ENCODE measurements at places on chromosomes 3 and 15.

GRCh38 chr3:73409138-73409763 lies 215.5 kb downstream of the PDZRN3 start:
- DNase-seq, result no peak

GRCh38 chr3:16800361-16800760 lies 84.4 kb upstream of the PLCL2 start:
- DNase-seq, result no peak

- no peak for DNase-seq
These were observed 436.7 kb upstream of the MDFIC2 start for GRCh38 chr3:70749122-70749521.

GRCh38 chr15:57521503-57521902 lies 70.2 kb upstream of the MYZAP start:
- DNase-seq, result no peak

DNA sequence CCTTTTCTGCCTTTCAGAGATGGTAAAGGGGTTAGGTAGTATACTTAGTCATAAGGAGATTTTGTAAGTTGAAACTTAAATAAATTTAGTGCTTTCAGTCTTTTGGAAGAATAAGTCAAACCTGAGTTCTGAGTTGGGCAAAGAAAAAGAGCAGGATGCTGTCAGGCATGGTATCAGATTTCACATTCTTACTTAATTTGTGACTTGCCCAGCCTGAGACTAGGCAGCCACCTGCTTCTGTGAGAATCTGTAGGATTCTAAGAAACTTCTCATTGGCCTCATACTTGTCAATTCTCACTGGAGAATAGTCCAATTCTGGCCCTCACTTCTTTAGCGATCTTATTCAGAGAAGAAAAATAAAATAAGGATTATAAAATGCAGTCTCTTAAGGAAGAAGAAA lies 577.5 kb downstream of the DIPK2A start:
- no peak for DNase-seq

DNA sequence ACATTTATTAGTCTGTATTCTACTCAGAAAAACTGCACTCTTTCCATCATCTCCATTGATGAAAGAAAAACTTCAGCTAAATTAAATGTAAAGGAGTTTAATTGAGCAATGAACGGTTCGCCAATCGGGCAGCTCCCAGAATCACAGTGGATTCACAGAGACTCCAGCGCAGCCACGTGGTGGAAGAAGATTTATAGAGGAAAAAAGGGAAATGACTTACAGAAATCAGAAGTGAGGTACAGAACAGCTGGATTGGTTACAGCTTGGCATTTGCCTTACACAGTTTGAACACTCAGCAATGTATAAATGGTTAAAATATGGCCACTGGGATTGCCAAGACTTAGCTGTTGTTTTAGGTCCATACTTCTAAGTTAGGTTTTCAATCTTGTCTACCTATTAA lies 2.8 kb upstream of the SUCLG2 start:
- DNase-seq, result no peak

DNA sequence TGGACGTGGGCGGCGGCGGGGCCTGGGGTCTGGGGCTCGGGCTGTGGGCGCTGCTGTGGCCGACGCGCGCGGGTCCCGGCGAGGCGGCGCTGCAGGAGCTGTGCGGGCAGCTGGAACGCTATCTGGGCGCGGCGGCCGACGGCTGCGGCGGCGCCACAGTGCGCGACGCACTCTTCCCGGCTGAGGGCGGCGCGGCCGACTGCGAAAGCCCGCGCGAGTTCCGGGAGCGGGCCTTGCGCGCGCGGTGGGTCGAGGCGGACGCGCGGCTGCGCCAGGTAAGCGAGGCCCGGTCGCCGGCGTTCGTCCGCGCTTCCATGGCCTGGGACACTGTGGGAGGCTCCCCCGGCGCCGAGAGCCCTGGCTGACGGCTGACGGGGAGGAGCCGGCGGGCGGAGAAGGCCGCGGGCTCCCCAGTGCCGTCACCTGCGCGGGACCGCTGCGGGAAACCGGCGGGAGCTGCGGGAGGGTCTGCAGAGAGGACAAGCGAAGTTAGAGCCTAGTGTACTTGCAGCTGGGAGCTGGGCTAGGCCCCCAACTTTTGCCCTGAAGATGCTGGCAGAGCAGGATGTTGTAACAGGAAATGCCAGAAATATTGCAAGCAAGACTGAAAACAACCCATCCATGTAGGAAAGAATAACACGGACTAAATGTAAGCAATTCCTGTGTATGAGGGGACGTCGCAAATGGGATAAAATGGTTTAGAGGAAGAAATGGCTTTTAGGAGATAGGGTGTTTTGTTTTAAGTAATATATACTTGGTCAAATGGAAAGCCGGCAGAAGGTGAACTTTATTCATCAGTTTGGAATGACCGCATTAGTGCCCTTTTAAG lies 847 bp downstream of the WHAMM start:
- no peak for DNase-seq

DNA sequence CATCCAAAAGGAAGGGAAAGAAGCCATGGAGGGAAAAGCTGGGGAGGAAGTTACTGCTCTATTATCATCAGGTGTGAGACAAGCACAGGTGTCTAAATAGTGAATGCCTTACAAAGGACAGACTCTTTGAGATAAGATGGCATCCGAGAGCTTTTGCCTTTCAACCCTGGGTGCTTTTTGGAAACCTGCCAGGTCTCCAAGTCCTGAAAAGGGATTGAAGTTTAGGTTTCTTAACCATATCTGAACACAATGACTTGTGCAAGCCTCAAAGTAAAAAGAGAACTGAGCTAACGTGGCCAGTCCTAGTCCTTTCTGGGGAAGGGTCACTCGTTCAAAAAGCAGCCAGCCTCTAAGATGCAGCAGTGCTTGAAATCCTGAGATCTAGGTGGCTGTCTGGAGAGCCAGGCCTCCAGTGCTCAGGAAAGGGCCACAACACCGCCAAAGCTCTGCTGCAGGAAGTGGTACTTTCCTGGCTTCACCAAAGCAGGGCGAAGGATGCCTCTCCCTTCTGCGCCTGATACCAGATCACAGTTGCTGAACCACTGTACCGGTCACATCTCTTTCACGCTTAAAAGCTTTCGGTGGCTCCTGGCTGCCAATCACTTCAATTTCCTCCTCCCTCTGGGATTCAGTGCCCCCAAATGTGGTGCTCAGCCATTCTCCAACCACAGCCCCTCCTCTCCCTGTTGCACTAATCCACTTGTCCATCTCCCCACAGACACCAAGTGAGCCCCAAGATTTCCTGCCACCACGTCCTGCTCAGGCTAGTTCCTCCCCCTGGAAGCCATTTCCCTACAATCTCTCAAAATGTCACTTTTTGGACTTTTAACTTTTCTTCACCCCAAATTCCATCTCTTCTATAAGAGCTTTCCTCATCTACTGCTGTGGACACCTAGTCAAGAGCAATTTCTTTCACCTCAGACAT lies 104.1 kb upstream of the LPP start:
- no peak for DNase-seq

DNA sequence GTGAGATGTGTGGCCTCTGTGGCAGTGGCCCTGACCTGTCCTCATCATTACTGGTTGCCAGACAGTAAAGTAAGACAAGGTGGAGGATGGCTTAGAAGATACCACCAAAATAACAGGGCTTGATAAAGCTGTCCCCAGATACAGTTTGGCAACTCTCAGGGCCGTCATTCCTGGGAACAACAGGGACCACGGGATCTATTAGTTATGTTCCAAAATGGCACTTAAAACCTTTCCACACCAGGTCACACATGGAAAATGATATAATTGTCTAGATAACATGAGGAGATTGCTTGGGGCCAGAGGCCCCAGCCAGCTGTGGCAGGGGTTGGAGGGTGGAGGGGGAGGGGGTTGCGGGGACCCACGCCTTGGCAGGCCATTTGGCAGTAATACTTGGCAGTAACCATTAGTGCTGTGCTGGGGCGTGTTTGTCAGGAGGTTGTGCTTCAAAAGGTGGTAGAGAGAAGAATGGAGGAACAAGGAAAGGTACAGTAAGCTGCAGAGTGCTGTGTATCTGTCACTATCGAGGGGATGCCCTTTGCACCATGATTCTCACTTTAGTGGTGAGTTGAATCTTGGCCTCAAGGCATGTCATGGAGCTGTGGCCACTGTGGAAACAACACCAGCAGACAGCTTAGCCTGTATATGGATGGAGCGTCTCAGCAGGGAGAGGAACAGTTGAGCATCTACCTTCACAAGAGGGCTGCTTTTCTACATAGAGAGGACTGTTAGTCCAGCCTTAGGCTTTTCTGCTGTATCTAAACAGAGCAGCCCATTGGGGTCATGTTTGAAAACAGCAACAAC lies 14.0 kb downstream of the PLCL2 start:
- no peak for DNase-seq

DNA sequence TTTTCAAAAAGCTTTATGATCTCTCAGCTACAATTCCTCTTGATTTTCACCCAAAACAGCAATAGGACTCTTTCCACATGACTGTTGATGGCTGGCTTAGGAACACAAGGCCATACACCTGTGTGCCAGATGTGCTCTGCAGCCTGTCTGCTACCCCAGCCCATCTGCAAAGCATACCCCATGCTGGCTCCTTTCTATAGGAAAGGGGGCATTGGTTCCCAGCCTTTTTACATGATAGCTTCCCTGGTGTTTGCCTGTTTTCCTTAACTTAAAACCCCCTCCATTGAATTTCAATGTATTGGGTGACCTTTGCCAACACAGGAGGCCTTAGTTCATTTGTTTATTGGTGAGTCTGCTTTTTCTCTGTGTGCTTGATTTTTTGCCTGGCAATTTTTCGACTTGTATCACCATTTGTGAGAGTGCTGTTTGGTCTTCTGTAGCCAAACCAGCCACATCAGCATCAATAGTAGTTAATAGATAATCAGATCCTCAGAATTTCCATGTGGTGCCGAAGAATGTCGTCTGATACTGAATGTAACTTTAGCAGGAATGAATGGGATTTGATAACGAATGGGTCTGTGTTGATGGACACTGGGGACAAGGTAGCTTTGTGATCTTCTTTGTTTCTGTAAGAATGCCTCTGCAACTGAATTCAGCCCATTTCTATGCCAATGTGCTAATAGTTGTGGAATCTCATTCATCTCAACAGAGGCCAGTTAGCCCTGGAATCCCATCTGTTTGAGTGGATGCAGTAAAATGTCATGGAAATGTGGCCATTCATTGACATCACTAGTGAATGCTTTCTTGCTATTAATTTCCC lies 272.2 kb upstream of the RARB start:
- no peak for DNase-seq

- DNase-seq, result no peak
These were observed 31.0 kb upstream of the THBS1 start for GRCh38 chr15:39549912-39550311.

DNA sequence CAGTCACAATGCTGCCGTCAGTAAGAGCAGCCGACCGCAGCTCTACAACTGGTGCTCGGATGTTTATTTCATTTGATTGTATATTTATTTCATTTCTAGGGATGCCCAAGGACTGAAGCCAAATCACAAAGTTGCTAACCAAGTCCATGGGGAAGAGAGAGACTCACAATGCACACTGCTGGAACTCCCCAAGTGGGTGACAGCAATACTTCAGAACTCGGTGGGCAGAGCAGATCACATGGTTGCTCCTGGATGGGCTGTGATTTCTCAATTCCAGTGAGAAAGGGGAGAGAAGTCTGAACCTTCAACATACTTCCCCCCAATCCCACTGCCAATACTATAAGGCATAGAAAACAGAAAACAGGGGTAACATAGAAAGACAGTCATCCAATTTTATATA lies 265.8 kb upstream of the WNT5A start:
- DNase-seq, result no peak

DNA sequence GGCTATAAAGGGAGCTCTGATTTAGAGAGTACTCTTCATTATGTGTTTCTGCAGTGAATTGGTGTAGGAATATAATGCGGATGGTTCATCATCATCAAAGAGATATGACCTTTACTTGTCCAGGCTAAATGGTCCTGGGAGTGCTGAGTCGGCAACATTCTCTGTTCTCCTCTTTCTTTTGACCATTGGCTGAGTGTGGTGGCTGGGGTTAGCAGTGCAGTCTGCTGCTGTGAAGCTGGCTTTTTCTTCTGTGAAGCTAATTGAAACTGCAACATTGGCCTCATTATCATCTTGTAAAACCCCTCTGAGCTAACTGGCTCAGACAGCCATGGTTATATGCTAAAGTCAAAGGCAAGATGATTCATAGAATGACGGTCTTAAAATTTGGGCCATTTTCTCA lies 83.8 kb downstream of the THRB start:
- no peak for DNase-seq

- DNase-seq, result no peak
These were observed 1.4 kb upstream of the ROBO2 start for GRCh38 chr3:77038468-77038929.

GRCh38 chr3:46282696-46283095 lies 40.4 kb downstream of the CCR3 start:
- no peak for DNase-seq

GRCh38 chr3:186802701-186803100 lies 3.6 kb downstream of the RFC4 start:
- no peak for DNase-seq

GRCh38 chr3:197501496-197501878 lies 54.3 kb downstream of the BDH1 start:
- DNase-seq, result no peak

GRCh38 chr3:61808526-61808925 lies 247.2 kb downstream of the PTPRG start:
- DNase-seq, result no peak

- DNase-seq, result no peak
These were observed 12.8 kb upstream of the FAM98B start for GRCh38 chr15:38441130-38441519.

- no peak for DNase-seq
These were observed 232.6 kb downstream of the ALCAM start for GRCh38 chr3:105599350-105599749.

DNA sequence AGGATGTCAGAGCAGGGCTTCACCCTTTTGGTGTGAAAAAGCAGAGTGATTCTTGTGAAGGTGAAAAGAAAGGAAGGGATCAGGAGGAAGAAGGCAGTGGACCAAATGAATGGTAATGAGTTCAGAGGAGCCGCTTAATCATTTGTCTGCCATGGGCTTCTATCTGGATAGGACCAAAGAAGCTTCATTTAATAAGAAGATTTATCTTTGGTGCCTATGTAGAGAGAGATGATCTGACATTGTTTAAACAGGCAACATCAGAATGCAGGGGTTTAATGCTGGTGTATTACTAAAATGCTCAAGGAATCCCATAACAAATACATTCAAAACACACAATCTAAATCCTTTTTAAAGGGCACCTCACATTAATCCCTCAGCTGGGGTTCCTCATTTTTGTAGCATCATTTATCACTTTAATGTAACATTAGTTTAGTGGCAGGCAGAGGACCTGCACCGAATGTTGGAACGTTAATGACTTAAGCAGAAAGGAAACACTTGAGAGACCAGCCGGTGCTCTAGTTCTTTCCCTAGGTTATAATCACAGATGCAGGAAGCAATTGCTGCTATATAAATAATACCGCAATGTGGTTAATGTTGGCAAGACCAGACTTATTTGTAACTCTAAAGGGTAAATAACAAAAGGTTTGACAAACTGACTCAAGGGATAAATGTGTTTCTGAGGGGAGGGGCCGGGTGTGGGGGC lies 27.9 kb upstream of the IL1RAP start:
- no peak for DNase-seq

Measured in stimulated activated CD8-positive, alpha-beta memory T cell treated with anti-CD3 and anti-CD28 coated beads, Interleukin-4, amount 100 ng/mL, for 1 hour (primary cell).